NCI-H187 treated with DMSO at 0.1 percent for 48 hours (cell line): ENCODE measurements at places on chromosomes 12 and 14.

- no peak for DNase-seq
Observed at GRCh38 chr12:132143336-132144071, 615 bp downstream of the DDX51 start.

- no peak for DNase-seq
Observed at GRCh38 chr14:30656190-30656632, 34.1 kb downstream of the SCFD1 start.

- DNase-seq: no peak
Observed at GRCh38 chr12:92732216-92732615, 29.4 kb downstream of the PLEKHG7 start.

- DNase-seq: no peak
Observed at GRCh38 chr12:116402163-116402939, 124.9 kb upstream of the MED13L start.

- DNase-seq: no peak
Observed at GRCh38 chr12:75047885-75048525, 161.6 kb downstream of the KCNC2 start.

- no peak for DNase-seq
Observed at GRCh38 chr14:69964841-69965240, 85.6 kb downstream of the SMOC1 start.

DNA sequence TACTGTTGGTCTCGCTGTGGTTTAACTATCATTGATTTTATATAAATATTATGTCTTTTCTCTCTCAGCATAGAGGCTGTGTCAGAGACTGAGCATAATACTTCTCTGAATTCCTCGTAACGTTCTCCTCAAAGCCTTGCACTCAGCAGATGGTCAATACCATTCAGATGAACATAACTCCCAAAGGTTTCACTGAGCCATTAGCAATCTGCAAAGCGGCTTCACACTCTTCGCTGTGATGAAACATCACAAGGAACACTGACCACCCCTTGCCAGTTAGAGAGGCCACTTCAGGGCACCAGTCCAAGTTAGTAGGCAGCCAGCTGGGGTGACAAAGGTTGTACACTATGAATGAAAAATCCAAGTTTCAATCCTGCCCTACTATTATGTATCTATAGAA is 30.1 kb upstream of the STON2 start:
- DNase-seq: no peak

DNA sequence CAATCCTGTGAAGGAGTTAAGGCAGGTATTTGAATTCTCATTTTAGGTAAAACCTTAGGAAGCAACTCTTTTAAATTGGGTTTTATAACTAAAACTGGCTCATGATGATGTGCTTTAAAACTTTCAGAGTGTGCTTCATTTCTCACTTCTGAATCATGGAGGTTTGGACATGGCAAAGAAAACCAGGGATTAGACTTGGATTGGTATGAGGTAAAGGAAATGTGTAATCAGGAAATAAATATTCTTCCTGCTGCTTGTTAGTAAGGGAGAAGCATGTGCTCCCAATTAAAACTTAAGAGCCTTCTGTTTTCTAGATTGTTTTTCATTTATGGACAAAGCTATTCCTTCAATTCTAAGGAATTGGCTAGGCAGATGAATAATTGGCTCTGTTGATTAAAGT is 57.4 kb downstream of the FBXO33 start:
- no peak for DNase-seq

GRCh38 chr12:109510196-109510595 is 32.8 kb downstream of the UBE3B start:
- DNase-seq: no peak

GRCh38 chr14:99924379-99924778 is 131.2 kb downstream of the EML1 start:
- no peak for DNase-seq

- DNase-seq: no peak
Observed at GRCh38 chr12:45310627-45310968, 94.7 kb downstream of the ANO6 start.

DNA sequence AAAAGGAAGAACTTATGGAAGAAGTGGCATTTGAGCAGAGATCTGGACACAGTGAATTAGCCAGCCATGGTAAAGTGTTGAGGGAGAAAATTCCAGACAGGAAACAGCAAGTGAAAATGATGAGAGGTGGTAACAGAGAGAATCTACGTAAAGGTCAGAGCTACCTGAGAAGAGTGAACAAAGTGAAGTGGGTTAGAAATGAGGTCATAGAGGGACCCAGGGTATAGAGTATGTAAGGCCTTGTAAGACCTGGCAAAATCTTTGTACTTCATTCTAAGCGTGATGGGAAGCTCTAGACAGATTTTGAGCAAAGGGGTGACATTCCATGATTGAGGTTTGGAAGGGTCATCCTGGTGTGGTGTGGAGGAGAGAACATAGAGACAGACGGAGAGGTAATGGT is 49.3 kb upstream of the LRRK2 start:
- DNase-seq: no peak

- DNase-seq: no peak
Observed at GRCh38 chr12:45427042-45427441, 211.1 kb downstream of the ANO6 start.

GRCh38 chr14:35234012-35234805 is 58.0 kb upstream of the PSMA6 start:
- no peak for DNase-seq

- DNase-seq: no peak
Observed at GRCh38 chr12:26384536-26384935, 189.2 kb downstream of the SSPN start.

- DNase-seq: no peak
Observed at GRCh38 chr14:104145826-104146601, 7.6 kb downstream of the KIF26A start.

- DNase-seq: no peak
Observed at GRCh38 chr14:74893614-74894091, 11.9 kb downstream of the DLST start.

- DNase-seq: no peak
Observed at GRCh38 chr14:104542871-104543830, 36.4 kb upstream of the C14orf180 start.
